ENCODE measurements at places on chromosomes 4 and X.

DNA sequence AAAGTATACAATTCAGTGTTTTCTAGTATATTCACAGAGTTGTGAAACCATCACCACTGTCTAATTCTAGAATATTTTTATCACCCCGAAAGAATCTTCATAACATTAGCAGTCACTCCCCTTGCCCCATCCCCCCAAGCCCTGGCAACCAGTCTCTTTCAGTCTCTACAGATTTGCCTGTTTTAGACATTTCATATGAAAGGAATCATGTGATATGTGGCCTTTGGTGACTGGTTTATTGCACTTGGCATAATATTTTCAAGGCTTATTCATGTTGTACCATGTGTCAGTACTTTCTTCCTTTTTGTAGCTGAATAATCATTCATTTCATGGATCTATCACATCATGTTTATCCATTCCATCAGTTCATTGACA, 371.7 kb downstream of the AFF2 start:
- no peak for DNase-seq

- DNase-seq, result no peak
Observed at GRCh38 chr4:167885872-167886271, 206.5 kb upstream of the ANXA10 start.

GRCh38 chr4:82905205-82905604, 4.7 kb downstream of the THAP9 start:
- no peak for DNase-seq

GRCh38 chr4:4689694-4690440, 148.0 kb upstream of the STX18 start:
- no peak for DNase-seq

DNA sequence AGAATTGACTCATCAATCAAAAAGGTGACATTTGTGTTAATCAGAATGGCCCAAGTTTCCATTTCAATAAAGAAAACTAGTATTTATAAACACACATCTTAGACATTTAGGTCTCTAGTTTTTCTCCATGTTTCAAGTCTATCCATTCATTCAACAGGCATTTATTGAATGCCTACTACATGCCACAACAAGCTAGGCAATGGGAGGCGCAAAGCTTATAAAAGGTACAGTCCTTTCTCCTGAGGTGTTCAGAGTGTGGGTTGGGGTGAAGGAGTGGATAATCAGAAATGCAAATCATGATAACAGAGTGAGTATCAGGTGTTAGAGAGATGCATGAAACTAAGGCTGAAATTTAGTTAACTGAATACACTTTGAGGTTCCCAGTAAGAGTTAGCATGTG, 78.0 kb downstream of the HCCS start:
- DNase-seq, result no peak

- no peak for DNase-seq
Observed at GRCh38 chr4:132955146-132955545, 193.9 kb upstream of the PCDH10 start.

DNA sequence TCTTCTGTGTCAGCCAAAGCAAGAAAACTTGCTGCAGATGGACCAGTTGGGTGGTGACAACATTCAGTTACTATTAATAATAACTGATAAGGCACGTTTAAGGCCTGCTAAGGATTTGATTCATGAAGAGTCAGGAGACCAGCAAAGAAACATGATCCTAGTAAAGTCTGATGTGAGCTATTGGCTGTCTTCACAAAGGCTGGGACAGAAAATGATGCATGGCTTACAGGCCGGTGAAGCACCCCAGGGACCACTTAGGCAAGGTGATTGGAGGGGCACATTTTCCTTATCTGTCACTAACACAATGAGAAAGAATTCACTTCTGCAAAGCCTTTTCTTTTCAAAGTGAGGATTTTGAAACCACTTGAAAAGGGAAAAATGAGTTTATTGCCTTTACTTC, 65.4 kb upstream of the TRPC3 start:
- DNase-seq, result no peak

GRCh38 chr4:61254406-61254805, 54.3 kb downstream of the ADGRL3 start:
- DNase-seq, result peak; percentile 69

- DNase-seq, result peak; percentile 92
Observed at GRCh38 chrX:131752493-131753198, 208.8 kb downstream of the OR13H1 start.

- no peak for DNase-seq
Observed at GRCh38 chr4:3773552-3774001, 7.4 kb downstream of the ADRA2C start.

GRCh38 chr4:2059726-2060602, 837 bp downstream of the NAT8L start:
- peak; percentile 65 for DNase-seq

DNA sequence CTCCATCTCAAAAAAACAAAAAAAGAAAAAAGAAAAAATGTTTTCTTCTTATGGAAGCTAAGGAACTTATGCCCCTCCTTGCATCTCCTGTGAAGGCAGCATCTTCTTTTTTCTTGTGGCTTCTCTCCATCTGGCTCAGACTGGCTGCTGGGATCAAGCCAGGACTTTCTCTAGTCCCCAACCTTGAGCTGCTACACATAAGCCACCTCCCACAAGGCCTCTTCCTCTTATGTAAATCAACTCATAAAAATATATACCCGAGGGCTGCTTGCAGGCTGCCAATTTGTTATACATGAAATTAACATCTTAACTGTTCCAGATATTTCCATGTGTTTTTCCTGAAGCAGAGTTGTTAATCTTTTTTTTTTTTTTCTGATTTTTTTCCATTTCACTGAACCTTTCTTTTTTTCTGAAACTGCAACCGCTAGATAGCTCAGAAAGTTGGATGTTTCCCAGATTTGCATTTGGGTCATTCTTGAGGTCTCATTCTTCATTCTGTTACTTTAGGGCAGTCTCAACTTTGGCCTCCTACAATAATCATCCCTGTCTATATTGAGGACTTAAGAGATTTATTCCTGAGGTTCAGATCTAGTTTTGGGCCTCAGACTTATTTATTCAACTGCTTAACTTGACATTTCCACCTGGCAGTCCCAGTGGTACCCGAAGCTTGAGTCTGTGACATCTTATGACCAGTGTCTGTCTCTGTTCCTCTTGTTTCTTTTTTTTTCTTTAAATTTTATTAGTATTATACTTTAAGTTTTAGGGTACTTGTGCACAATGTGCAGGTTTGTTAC, 10.3 kb downstream of the SNX25 start:
- no peak for DNase-seq

GRCh38 chr4:75916091-75916661, 13.9 kb upstream of the PPEF2 start:
- peak; percentile 24 for DNase-seq

DNA sequence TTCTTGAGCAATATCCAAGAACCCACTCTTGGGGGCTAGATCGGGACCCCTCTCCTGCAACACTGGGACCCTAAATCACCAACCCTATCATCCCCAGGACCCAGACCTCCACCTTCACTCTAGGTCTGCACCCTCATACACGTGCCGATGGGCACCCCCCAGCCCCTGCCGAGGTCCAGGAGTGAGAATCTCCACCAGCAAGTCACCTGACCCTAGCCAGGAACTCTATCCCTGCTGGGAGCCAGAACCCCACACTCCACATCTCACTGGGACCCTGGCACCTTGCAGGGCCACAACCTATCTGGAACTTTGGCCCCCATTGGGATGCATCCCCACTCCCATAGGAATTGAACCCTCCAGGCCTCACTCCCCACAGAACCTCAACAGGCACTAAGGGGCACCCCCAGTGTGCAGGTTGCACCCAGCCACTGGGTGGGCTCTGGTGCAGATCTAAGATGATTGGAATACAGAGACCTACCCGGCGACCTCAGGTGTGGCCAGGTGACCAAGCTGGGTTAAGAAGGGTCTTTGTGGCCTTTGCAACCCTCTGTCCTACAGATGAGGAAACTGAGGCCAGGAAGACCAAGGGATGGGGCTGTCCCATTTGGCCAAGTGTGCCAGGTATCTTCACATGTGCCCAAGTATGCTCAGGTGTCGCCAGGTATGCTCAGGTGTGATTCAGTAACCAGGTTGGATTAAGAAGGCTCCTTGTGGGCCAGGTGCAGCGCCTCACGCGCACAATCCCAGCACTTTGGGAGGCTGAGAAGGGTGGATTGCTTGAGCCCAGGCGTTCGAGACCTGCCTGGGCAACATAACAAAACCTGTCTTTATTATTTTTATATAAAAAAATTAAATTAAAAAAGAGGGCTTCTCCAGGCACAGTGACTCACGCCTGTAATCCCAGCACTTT, 3.1 kb upstream of the DHRSX start:
- no peak for DNase-seq

DNA sequence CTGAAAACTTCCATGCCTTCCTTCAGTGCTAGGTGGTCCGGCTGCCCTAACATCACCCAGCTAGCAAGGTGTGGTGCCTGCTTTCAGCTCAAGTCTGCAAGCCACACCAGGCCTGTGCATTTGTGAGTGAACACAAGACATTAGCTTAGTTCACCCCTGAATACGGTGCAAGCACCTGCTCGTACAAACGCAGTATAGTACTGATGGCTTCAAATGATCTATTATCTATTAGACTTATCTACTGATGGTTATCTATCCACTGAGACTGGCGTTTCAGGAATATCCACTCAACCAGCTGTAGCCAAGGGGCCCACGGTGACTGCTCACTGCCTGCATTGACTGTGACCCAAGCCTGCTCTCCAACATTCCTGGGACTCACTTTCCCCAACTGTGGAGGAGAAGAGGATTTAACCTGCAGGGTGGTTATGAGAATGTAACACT, 155.9 kb downstream of the SHOX start:
- no peak for DNase-seq

GRCh38 chr4:85078016-85078415, 111.5 kb upstream of the WDFY3 start:
- no peak for DNase-seq

DNA sequence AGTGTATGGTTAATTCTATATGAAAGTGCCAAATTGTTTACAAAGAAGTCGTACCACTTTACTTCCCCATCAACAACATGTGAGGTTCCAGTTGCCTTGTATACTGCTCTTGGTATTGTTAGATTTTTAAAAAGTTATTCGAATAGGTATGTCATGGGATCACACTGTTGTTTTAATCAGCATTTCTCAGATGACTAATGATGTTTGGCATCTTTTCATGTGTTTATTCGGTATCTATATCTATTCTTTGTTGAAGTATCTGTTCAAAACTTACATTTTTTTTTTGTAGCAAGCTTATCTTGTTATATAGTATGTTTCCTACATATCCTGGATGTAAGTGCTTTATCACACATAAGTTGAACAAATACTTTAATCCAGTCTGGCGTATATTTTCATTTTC, 99.4 kb upstream of the MAB21L2 start:
- no peak for DNase-seq
